Hindlimb muscle (tissue), 1 donor: ENCODE measurements at places on chromosomes 6 and 20. TPM values are rescaled to one million over a fixed set of nuclear protein-coding genes. Genes with fewer than 3 reads are reported as not detected.

The KCNK16 gene
- polyA plus RNA-seq, result not detected

The ARMH2 gene
- polyA plus RNA-seq, result not detected

The GPR6 gene
- polyA plus RNA-seq, result not detected

The CDSN gene
- polyA plus RNA-seq, result not detected

The PGBD1 gene
- polyA plus RNA-seq, result 6.0 TPM

The WFDC12 gene
- not detected for polyA plus RNA-seq
